ENCODE measurements at places on chromosomes 3 and 15.
A peak's percentile ranks its signal among the peaks of the same experiment; 100 is the strongest.

- DNase-seq, result no peak
Measured at GRCh38 chr3:171792531-171792930, 17.8 kb downstream of the PLD1 start.

DNA sequence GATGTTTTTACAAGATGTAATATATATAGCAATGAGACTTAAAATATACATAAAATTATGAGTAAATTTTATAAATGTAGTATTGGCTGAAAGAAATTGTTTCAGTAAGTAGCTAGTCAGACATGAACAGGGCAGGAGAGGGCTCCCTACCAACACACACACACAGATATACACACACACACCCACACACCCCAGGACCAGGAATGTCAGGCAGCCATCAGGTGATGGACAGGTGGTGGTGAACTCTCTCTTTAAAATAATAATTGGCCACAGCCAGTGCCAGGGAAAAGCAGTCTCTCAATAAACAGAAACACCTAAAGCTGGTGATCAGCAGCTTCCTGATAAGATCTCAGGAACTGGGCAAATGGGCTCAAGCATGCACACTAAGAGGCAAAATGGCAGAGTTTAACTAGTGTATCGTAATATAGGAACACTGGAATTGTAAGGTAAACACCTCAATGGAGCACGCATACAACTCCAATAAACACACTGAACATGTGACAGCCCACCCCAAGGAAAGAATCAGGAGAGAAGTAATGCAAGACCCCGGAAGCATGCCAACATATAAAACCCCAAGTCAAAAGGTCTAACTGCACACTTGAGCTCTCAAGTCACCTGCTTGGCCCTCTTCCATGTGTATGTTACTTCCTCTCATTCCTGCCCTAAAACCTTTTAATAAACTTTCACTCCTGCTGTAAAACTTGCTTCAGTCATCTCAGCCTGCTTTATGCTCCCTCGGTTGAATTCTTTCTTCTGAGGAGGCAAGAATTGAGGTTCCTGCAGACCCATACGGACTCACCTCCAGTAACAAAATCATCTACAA lies 1034.1 kb upstream of the SEMA6D start:
- no peak for DNase-seq

GRCh38 chr15:35926007-35926380 lies 380.0 kb upstream of the DPH6 start:
- no peak for DNase-seq

DNA sequence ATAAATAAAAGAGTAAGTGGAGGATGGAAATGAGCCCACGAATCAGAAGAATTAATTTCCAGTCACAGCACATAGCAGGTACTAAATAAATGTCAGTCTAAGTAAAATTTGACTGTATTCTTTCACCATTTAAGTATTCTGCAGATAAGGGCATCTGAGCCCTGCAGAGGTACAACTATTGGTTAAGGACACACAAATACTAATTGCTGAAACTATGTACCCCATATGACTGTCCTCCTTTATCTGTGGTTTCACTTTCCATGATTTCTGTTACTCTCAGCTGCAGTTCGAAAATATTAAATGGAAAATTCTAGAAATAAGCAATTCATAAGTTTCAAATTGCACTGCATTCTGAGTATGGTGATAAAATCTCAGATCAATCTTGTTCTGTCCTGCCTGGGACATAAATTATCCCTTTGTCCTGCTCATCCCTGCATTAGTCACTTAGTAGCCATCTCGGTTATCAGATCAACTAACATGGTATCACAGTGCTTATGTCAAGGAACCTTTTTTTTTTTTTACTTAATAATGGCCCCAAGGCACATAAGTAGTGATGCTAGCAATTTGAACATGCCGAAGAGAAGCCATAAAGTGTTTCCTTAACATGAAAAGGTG lies 95.1 kb downstream of the LSAMP start:
- no peak for DNase-seq

- DNase-seq, result no peak
Measured at GRCh38 chr3:94904156-94904674, 841.4 kb downstream of the NSUN3 start.

DNA sequence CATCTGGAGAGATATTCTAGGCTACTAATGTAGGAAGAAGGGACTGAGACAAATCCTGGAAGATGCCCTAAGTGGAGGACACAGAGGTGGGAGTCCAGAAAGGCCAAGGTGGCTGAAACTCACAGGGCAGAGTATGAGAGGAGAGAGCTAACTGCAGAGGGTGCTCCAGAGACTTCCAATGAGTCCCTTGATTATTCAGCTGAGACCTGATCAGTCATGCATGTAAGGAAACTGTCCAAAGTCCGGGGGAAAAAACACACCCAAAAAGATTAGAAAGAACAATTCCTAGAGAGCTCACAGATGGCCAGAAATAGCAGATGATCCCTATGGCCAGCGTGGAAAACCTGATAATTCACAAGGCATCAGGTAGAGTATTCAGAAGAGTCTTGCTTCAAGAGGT lies 18.7 kb upstream of the FOXP1 start:
- no peak for DNase-seq

- no peak for DNase-seq
Measured at GRCh38 chr3:33089515-33089914, 7.4 kb downstream of the GLB1 start.

GRCh38 chr15:50876989-50877360 lies 31.5 kb upstream of the AP4E1 start:
- peak; percentile 82 for DNase-seq

DNA sequence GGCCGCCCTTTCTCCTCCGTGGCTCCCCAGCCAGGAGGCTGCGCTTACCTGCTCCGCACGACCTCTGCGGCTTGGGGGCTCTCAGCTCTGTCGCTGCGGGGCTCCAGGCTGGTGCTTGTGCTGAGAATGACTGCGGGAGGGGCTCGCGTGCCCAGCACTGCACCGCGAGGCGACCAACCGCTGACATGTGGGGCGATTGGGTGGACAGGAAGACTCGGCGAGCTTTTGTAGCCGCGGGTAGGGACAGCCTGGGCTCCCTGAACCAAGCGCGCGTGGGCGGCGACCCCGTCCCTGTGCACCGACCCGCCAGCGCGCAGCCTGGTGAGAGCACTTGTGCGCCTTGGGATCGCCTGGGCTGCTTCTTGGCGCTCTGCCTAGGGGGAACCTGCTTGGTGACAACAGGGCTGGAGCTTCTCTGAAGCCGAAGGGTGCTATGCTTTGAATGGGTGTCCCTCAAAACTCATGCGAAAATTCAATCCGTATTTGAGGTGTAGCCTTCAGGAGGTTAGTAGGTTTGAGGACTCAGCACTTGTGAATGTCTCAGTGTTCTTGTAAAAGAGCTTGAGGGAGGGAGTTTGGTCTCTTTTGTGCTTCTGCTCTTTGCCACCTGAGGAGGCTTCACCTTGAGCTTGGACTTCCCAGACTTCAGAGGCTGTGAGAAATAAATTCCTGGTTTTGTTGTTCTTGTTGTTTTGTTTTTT lies 50.4 kb downstream of the IL12A start:
- no peak for DNase-seq

- no peak for DNase-seq
Measured at GRCh38 chr3:164419220-164419619, 659.1 kb downstream of the SI start.

- DNase-seq, result no peak
Measured at GRCh38 chr3:39542588-39542988, 75.1 kb downstream of the MOBP start.

GRCh38 chr3:46578973-46579755 lies 13.1 kb upstream of the LRRC2 start:
- no peak for DNase-seq

GRCh38 chr3:135056733-135057310 lies 261.8 kb downstream of the EPHB1 start:
- DNase-seq, result no peak

DNA sequence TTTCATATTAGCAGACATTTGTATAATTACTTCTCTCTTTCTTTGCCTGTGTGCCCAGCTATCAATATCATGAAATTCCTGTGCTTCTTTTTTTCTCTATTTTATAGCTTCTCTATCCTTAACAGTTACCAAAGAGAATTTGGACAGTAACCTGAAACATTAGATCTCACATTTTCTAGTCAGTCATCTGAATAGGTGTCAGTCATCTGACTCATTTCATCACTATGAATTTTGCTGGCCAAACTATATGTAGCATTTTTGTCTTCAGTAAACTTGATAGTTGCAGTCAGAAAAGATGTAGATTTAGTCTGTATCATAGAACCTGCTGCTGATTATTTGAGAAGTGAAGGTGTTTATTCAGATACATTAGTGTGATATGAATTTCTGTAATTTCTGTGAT lies 52.6 kb downstream of the HMG20A start:
- no peak for DNase-seq

DNA sequence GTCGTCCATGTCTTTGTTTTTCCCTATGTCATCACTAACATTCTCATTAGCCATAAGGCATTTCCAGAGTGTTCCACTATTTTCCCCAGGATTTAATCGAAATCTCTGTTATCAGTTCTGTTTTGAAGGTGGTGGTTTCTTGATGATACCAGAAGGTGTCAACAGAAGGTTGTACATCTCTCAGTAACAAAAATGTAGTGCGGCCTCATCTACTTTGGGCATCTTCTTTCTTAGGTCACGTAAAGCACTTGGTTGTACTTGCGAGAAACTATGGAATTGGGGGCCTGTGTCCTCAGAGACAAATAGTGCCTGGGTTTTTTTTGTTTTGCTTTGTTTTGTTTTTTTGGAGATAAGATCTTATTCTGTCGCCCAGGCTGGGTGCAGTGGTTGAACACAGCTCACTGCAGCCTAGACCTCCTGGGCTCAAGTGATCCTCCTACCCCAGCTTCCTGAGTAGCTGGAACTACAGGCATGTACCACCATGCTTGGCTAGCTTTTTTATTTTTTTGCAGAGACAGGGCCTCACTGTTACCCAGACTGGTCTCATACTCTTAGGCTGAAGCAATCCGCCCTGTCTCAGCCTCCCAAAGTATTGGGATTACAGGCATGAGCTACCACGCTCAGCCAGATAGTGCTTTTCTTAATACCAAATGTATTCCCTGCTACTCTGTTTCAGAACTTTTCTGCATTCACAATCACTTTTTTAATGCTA lies 61.2 kb upstream of the FURIN start:
- no peak for DNase-seq

GRCh38 chr3:84974347-84974746 lies 15.6 kb downstream of the CADM2 start:
- peak; percentile 70 for DNase-seq

GRCh38 chr3:73418681-73419080 lies 206.1 kb downstream of the PDZRN3 start:
- no peak for DNase-seq

- DNase-seq, result peak; percentile 51
Measured at GRCh38 chr3:105526360-105527111, 159.8 kb downstream of the ALCAM start.

- no peak for DNase-seq
Measured at GRCh38 chr3:74561881-74562280, 52.6 kb downstream of the CNTN3 start.

DNA sequence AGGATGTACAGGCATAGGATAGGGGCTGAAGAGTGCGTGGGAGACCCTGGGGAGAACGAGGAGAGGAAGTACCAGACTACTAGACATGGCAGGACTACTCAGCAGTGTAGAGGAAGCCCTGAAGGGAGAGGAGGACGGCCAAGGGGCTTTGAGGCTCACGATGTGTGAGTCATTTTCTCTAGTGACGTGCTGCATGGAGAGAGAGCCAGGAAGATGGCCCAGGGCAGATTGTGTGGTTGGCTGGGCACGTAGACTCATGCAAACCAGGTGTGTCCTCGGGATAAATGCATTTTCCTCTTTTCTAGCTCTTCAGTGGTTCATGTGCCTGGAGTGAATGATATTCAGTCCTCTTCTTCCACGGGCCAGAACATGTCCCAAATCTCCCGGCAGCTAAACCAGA lies 115.0 kb upstream of the ABHD17C start:
- no peak for DNase-seq

- DNase-seq, result no peak
Measured at GRCh38 chr15:81191701-81192100, 5.0 kb upstream of the IL16 start.

- no peak for DNase-seq
Measured at GRCh38 chr3:128781164-128781563, 55.2 kb downstream of the RAB7A start.

- no peak for DNase-seq
Measured at GRCh38 chr3:133937756-133938601, 42.3 kb upstream of the RAB6B start.

DNA sequence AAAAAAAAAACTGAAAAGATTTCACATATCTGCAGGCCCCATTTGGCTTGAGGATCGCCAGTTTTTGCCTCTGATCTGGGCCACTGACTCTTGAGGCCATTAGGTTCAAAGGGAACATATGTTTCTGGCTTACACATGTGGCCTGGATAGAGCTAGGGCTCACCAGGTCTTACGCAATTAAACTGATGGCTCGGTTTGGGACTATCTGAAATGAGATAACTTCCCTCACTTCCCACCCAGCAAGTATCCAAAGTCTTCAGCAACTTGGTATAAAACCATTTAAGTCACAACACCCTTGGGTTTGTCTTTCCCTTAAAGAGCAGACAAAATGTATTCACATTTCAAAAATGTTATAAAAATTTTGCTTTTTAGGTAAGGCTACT lies 36.3 kb downstream of the LRIG1 start:
- no peak for DNase-seq

- no peak for DNase-seq
Measured at GRCh38 chr3:150421256-150421655, 13.2 kb downstream of the TSC22D2 start.

DNA sequence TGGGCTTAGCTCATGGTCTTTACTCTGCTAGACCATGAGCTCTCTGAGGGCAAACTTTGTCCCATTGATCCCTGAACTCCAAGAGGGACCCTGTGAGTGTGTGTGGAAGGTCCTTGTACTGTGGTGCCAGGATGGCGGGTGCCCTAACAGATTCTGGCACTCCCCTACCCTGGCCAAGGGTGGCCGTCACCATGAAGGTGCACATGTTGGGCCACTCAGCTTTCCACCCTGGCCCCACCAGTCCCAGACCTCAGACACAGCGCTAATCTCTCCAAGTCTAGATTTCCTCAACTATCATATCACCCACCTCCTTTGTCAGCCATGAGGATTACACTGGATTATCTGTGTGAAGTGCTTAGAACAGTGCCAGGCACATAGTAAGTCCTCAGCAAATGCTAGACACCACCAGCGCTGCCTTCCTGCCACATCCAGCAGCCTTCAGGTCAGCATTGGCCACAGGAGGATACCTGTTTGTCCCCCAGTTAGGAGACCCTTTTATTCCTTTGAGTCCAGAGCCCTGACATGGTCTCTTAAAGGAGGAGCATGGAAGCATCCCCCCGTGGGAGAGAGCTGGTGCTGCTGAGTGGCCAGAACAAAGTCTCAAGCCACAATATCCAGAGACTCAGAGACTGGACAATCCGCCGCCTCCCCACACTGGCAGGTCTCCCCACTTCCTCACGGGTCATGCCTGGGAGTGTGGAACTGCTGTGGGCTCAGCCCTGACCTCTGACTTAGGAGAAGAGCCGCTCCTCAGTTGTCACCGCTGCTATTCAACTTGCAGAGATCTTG lies 44.5 kb upstream of the SLCO2A1 start:
- DNase-seq, result no peak

DNA sequence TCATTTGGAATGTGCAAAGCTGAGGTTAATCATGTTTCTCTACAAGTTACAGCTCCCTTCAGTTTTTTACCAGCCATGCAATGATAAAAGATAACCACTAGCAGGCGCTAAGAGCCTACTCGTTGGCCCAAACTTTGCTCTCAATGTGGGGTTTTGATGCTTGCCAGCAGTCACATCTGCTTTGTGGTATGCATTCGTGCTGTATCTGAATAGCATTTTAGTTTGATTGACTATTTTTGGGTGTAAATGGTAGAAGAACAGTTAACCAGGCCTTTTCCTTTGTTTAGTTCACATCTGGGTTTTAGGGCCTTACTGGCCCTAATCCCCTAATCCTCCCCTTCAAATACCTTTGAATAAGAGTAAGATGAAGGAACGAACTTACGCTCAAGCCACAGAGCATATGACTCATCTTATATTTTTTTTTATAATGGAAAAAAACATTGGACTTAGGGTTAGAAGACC lies 4.4 kb upstream of the CLDN11 start:
- DNase-seq, result peak; percentile 50
